ENCODE measurements at places on chromosomes 2 and 18.

DNA sequence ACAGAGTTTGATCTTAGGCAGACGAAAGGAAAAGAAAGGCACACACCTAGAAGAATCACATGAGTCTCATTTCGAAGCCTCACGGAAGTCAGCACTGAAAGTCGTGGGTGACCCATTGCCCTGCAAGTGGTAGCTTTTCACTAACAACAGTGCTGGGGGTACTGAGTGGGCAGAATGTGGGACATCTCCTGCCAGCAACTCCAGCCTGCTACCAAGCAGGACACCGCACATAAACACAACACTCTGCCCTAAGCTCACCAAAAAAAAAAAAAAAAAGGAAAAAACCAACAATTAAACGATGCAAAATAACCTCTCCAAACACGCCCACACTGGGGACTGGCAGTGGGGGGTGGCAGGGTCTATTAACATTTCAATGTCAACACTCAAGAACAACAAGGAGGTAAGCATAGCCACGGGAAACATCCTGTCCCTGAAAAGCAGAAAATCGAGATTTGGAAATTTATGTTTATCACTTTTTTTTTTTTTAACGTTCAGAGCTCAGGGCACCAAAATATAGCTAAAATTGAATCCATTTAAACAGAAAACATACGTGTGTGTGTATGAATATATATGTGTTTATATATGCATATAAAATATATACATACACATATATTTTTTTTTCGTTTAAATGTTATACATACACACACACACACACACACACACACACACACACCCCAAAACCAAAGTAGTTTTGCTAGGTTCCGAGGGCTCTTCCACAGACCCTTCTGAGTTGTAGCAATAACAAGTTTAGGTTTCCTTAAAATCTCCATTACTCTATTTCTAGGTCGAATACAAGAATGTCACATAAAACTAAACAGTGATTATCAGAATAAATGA, 2.2 kb downstream of the INO80D start:
- DNase-seq = no peak

GRCh38 chr2:241087420-241088268, 14.4 kb downstream of the MTERF4 start:
- DNase-seq = no peak

GRCh38 chr2:58131191-58132011, 84.8 kb downstream of the VRK2 start:
- no peak for DNase-seq

DNA sequence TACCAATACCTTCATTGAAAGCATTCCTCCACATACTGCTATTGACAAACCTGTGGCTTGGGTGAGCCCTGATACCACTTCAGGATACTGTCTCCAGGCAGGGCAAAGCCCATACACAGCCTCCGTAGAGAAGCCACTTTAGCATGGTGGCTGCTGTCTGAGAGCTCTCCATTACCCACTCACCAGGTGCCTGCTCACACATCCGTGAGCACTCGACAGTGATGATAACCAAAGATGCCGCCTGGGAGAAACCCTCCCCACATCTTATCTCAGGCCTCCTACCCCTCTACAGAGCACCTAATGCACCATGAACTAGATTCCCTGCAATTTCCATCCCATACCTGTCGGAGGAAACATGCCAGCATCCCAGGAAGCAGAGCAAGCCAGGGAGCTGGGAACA, 57.6 kb upstream of the KLHL29 start:
- no peak for DNase-seq

DNA sequence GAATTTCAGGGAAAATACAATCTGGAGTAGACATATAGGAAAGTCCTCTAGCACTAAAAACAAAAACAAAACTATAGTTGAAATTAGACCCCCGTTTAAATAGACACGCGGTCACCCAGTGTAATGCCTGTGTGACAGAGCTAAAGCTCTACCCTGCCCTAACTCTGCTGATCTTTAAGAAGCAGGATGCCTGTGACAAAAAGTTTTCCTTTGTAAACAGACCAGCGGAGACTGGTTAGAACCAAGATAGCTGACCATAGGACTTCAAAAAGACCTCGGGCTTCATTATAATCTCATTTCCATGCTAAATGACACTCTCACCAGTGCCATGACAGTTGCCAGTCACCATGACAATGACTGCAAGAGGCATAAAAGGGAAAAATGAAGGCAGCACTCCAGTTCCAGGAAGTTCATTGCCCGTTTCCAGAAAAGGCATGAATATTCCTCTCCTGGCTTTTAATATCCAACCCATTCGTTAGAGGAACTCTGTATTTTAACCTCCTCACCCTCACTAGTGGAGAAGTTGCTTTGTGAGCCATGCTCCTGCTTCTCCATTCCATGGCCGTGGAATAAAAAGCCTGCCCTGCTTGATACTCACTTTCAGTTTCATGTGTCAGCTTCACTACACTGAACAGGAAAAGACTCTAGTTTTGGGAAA, 157.2 kb upstream of the COPS8 start:
- DNase-seq = no peak

GRCh38 chr2:133608291-133608690, 40.0 kb upstream of the NCKAP5 start:
- DNase-seq = no peak

DNA sequence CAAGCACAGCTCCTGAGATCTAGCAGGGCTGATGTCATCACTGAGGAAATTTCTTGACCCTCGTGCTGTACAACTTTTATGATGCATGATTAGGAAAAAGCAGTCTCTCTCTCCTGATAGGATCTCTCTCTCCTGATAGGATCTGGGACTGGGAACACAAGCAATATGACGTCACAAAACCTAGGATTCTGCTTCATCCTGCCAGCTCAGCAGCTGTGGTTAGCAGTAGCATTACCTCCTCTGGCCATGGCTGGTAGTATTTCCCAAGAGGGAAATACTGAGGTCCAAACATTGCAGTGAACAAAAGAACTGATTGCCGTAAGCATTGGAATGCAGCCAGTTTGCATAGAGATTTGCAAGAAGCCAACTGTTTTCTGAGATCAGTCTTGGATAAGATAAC, 521.2 kb upstream of the POU3F3 start:
- DNase-seq = no peak

GRCh38 chr2:24329700-24330099, 30.6 kb downstream of the ITSN2 start:
- DNase-seq = no peak

DNA sequence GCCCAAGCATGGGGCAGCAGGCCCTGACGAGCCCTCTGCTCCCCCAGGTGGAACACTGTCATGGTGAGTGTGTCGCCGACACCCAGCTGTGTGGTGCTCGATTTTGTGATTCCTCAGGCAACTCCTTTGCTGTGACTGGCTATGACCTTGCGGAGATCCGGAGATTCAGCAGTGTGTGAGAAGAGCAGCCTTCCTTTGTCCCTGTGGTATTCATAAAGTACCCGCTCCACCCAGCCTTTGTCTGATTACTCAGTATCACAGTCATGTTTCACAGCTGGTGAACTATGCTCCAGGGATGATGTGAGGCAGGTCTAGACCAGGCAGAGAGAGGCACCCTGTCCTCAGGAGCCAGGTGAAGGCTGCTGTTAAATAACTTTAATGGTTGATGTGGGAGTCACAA, 4.0 kb downstream of the WDR54 start:
- DNase-seq = no peak

DNA sequence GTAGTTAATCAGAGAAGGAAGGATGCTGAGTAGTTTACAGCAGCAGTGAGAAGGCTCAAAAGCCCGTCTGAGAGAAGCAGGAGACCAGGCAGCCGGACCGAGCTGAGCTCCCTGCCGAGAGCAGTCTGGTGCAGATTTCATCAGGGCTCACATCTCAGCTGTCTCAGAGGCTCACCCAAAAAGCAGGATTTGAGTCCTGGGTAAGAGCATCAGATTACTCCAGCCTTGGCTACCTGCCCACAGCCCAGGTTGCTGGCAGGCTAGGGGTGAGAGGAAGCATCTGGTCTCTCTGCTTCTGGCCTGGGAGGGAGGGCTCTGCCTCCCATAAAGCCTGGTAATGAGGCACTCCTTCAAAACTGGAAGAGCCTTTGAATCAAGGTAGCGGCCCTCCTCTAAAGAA, 140.5 kb downstream of the ST6GAL2 start:
- DNase-seq = no peak

DNA sequence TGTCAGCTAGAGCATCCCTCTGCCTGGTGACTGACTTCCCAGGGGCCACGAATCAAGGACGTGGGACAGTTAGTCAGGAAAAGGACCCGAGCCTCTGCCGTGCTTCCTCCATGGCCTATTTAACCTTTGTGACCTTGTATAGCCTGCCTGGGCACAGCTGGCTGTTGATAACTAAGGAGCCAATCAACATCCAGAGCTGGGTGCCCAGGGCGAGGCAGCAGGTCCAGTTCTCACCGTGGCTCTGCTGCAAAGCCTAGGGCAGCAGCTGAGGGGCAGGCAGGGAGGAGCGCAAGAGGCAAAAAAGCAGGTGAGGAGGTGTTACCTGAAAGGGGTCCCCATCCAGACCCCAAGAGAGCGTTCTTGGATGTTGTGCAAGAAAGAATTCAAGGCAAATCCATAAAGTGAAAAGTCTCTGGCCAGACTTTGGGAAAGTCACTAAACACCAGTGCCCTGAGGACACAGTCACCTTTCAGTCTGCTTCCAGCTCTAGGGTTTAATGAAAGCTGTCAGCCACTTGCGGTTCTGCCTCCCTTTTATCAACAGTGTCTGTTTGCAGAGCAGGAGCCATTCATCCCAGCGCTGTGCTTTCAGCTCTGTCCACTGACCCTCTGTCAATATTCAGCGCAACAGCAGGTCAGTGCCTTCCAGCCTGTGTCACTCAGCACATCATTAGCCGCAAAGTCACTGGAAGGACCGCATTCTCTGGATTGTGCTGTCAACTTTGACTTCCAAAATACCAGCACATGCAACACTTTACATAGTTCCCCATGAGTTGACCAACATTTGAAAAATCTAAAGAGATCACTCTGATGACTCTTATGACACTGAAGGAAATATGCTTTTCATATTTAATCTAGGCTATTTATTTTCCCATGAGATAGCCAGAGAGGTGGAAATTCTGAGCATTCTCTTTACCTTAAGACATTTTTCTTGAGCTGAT, 38.6 kb upstream of the ASAP2 start:
- no peak for DNase-seq

GRCh38 chr2:172177996-172178395, 75.3 kb upstream of the DLX2 start:
- no peak for DNase-seq

DNA sequence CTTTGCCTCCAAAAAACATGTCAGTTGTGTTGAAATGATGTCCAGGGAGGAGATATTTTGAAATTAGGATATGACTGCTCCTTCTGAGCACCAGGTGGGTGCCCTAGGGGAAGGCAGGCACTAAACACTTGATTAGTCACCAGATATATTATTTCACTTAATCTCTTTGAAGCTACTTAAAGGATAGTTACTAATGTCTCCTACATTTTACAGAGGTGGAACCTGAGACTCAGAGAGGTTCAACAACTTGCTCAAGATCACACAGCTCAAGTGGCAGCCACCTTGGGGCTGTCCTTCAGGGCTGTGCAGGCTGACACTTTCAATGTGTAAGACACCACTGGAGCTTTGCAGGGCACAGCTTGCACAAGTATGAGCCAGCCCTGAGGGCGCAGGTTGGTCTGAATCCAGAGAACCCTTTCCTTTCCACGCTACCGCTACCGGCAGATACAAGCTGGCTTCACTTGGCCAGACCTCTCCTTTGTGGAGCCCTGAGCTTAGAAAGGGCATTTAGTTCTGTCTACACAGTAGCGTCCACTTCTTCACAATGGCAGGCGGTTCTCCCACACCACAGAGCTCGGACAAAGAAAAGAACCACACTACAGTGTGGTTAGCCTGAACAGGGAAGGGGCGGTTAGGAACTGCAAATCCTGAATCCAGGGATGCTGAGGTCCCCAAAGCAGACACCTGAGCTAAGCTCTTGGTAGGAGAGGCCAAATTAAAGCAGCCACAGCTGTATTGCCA, 16.4 kb downstream of the ALPK2 start:
- DNase-seq = no peak

DNA sequence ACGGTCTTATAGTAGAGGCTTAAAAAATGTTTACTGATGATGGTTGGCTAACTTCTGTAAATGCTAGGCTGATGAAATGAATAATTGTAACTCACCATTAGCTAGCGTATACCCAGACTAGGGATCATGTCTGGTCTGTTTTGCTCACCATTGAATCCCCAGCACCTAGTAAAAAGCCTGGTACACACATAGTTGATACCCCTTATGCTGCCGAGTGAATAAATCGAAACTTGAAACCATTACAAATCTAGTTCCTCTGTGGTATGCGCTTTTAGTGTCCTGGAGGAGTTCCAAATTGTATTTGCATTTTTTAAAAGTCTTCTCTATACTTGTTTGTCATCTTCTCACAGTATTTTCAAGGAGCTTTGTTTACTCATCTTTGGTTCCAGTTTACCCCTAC, 1.3 kb downstream of the TAF1B start:
- DNase-seq = no peak

GRCh38 chr2:230870544-230871360, 6.0 kb downstream of the ITM2C start:
- no peak for DNase-seq

DNA sequence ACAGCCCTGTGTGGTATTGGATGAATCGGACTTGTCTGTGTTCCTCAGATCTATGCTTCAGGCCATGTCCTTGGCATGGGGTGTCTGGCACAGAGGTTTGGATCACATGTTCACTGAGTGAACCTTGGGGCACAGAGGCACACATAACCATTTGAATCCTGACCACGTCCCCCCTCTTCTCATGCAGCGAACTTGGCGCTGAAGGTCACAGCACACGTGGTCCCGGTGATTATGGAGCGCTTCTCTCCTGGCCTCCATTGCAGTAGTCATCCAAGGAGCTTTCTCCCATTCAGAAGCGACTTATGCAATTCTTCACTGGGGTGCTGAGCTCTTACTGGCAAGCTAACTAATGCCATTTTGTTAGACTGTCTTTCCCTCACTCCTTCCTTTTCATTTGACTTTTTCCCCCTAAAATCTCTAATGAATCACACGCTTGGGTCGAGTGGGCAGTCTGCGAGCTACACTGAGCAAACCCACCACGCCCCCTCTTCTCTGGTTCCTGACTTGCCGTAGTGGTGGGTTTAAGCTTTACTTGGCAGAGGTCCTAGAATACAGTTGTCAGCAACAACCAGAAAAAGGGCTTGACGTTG, 59.4 kb downstream of the KCNG2 start:
- no peak for DNase-seq

DNA sequence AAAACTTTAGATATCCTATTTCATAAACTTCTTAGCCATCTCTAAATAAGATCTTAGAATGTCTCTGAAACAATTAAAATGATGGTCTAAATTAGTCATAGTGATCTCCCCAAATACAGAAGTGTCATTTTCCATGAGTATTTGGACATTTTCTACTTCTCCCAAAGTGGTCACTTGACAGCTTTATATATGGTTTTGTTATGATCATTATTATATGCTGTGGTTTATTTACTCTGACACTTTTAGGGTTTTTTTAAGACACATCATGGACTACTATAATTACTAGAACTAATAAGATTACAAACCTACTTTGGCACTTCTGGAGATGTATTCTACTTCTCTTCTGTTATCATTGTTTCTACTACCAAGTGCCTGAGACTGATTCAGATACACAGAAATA, 47.1 kb downstream of the SLC25A12 start:
- no peak for DNase-seq

DNA sequence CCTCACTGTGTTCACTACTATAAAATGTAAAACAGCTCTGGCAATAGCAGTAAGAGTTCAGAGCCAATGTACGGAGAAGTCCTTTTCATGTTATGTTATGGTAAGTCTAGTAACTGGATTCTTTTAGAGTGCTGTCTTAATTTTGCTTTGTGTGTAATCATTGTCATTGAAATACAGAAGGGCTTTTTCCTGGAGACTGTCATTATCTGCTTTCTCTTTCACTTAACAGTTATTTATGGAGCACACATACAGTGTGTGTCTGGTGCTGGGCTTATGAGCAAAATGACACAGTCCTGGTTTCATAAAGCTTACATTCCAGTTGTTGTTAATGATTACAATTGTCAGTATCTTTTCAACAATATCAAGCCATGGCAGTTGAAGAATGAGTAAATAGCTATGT, 95.5 kb downstream of the CCDC102B start:
- DNase-seq = no peak
